MCF 10A (cell line): ENCODE measurements at places on chromosomes 5 and 9.
A peak's percentile ranks its signal among the peaks of the same experiment; 100 is the strongest.

DNA sequence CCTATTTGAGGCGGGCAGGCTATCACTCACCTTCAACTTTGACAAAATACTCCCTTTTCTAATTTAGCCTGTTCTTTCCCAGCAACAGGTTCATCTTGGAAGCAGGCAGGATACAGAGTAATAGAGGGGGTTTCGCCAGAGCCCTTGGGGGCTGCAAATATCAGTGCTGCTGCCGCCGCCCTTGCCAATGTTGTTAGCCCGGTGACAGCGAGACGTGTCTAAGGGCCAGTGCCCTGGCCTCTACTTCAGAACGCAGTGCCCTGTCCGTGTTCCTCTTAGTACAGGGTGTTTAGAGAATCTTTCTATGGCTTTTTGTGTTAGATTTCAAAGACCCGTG is 703 bp downstream of the FAM120AOS start:
- DNase-seq, result peak; percentile 36

- DNase-seq, result no peak
Observed at GRCh38 chr5:150146862-150147601, 8.6 kb downstream of the PDGFRB start.

- DNase-seq, result no peak
Observed at GRCh38 chr9:2233274-2233673, 218.1 kb downstream of the SMARCA2 start.

DNA sequence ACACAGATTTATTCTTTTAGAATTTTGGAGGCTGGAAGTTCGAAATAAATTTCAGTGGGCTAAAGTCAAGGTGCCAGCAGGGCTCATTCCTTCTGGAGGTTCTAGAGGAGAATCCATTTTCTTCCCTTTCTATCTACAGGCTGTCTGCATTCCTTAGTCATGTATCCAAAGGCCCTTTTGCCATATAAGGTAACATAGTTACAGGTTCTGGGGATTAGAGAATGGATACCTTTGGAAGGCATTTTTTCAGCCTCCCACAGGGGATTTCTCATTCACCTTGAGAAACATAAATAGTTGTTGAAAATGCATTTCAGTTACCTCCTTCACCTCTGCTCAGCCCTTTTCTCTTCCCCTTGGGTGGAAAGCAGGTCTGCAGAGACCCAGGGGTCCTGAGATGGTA is 280.0 kb upstream of the MAP3K1 start:
- DNase-seq, result no peak

GRCh38 chr5:41445937-41446563 is 64.4 kb downstream of the PLCXD3 start:
- no peak for DNase-seq

DNA sequence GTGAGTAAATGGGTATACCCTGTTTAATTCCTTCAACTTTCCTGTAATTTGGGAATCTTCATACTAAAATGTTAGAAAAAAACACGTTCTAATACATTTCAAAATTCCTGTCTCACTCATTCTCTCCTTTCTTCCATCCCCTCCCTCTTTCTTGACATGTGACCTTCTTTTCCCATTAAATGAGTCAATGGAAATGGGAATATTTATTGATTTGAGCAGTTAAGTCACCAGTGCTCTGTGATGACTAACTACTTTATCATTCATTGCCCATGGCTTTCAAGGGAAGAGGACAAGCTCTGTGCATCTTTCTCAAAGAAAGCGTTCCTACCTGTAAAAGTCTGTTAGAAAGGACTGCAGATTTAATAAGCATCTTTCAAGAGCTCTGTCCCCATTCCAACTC is 144.4 kb upstream of the MAP3K1 start:
- DNase-seq, result no peak

DNA sequence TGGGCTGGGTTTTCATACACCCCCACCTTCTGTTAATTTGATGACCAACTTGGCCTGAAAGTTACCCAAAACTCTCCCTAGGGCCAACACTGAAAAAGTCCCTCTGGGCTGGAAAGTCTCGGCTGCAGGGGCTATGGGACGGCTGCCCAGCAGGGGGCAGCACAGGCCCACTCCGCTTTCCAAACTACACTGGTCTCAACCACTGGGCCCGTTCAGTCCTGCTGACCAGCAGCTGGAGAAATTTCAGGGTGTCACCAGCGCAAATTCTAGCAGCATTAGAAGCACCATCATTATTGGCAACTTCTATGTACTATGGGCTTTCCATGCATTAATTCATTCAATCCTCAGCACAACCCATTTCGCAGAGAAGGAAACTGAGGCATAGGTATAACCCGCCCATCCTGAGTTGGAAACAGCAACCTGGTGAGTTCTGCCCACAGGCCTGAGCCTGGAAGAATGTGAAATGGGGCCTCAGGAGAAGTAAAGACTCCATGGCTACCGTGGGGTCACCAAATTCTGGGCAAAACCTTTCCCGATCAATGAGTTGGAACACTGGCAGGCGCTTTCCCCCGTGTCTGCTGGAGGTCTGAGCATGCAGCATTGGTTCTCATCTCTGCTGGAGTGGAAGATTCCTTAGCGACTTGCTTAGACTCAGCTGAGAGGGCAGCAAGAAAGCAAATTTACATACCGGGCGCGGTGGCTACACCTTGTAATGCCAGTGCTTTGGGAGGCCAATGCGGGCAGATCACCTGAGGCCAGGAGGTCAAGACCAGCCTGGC is 9.7 kb downstream of the ORM2 start:
- peak; percentile 60 for DNase-seq

DNA sequence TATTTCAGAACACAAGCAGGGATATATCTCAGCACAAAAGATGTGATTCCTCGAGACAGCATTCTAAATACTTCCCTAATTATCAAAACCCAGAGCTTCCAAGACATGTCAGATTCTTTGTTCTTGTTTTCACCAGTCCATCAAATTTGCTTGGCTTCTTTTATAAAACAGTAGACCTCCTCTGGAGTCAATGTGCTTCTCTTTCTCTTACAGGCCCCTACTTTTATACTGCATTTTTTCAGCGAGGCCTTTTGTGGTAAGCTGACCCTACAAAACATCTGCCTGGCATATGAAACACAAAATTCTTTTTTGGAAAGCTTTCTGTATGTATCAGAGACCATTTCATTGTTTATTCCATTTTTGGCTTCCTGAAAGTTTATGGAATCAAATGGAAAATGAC is 81.8 kb downstream of the ARSB start:
- no peak for DNase-seq

DNA sequence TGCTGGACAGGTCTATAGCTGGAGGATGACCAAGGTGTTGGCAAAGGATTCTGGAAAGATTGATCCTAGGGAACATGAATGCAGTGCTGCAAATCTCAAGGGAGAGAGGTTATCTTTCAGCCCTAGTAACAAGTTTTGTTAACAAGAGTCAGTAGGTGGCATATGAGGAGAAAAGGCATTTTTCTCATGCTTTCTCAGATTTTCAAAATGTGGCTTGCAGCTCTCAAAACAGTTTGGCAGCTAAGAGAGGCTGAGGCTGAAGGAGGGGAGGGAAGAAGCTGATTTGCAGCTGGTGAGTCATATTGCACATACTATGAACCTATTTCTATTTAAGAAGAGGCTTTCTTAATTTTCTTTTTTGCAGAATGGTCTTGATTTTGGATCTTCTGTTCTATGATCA is 64.3 kb upstream of the PCA3 start:
- DNase-seq, result peak; percentile 16

DNA sequence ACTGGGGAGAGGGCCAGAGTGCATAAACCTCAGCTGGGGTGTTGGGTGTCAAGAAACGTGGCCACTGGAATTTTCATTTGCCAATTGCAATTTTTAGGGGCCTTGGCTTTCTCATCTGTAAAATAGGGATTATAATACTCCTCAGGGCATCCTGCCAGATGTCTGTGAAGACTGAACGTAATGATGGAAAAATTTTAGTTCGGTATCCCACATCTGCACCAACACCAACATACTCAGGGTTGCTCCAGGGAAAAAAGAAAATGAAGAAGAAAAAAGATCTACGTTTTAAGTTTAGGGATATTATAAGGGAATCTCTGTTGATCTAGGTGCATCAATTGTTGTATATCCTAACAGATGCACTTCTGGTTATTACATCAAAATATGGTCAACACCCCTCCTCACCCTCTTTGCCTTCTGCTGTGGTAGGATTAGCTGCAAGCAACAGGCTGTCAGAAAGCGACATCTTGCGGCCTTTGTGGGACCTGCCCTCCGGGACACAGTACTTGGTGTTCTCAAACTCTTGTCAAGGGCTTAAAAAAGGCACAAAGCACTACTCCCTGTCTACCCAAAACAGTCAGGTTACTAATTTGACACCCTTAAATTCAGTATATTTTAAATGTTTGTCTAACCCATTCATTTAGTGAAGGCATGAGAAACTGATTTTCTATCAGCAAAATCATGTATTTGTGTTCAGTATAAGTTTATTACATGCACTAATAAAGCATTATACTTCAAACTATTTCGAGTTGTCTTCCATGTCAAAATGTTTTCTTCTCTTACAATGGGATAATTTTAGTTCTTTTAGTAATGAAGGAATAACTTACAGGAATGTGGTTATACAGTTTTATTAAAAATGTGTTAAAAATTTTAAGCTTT is 8.3 kb upstream of the TBC1D2 start:
- peak; percentile 83 for DNase-seq

- DNase-seq, result no peak
Observed at GRCh38 chr5:180206993-180207392, 2.0 kb downstream of the RASGEF1C start.

DNA sequence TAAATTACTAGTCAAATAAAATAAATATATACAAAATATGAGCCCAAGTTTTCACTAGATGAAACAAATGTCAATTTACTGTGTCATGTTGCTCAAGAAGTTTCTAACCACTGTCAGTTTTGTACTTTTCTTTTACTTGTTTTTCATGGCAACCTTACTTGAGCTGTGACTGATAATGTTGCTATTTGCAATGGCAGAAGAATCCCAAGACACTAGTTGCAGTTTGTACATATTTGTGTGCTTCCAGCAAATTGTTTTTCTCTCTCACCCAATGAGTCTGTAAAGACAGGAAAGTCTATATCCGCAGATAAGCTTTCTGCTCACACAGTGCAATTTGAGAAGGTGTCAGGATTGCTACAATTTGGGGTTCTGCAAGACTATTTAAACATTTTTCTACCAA is 338.6 kb upstream of the PCSK5 start:
- DNase-seq, result no peak

- no peak for DNase-seq
Observed at GRCh38 chr5:53649352-53649751, 88.9 kb downstream of the NDUFS4 start.

DNA sequence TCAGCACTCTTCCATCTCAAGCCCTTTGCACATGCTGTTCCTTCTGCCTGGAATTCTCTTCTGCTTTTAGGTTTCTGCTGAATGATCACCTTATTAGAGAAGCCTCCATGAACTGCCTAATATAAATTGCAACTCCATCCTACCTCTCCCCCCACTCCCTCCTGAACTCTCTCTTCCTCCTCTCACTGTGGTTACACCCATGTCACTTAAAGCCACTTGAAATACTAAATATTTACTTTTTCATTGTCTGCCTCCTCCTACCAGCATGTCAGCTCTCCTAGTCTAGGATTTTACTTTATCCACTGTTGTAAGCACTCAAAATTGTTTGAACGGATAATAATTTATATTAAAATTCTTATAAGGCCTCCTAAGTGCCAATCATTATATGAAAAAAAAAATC is 43.8 kb downstream of the ACTL7B start:
- no peak for DNase-seq

DNA sequence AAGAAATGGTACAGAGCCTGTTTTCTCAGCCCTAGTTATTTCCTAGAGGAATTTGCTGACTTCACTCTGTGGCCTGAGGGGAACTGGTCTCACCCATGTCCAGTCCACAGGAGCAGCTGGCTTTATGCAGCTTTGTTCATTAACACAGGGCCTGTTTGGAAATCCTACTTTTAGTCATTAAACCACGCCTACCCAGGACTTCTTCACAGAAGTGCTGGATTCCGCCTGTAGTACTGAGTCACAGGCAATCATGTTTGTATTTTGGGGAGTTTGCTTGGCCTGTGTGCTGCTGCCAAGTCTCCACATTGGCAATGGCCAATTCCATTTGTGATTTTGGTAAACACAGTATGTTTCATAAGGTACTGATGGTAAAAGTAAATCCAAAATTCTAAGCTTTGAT is 52.8 kb downstream of the CTNND2 start:
- peak; percentile 84 for DNase-seq

DNA sequence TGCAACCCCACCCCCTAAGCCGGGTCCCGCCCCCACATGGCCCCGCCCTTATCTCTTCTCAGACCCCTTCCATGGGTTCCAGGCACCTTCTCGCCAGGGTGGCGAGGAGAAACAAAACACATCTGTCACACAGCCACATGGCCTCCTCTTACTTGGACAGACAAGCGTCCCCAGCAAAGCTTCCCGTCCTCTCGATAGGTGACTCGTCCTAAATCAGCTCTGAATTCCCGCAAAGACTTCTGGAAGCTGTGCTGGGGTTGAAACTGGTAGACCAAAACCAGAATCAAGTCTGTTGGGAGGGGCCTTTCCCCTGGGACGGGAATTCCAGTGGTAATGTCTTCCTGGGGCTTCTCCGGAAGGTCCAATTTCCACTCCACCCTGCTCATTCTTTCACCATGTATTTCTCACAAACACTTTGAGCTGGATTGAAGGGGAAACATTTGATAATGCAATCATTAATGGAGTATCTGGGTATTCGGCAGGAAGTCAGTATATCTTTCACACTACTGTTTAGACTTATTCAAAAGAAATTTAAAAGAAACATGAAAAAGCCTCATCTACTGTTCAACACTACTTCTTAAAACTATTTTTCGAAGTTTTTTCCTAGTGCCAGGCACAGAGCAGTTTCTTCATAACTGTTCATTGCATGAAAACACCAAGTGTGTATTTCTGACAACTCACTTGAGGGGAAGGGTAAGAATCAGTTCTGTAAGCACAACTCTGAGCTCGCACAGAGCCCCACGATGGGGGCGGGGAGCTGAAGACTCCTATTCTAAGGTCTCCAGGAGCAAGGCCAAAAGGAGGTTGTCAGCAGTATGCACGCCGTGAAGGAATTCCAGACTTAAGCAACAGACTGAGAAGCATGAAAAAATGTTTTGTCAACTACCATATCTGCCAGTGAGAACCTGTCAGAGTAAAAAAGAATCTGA is 644 bp upstream of the CTNNAL1 start:
- DNase-seq, result peak; percentile 51

- DNase-seq, result no peak
Observed at GRCh38 chr5:52502460-52502999, 285.2 kb upstream of the ITGA1 start.

DNA sequence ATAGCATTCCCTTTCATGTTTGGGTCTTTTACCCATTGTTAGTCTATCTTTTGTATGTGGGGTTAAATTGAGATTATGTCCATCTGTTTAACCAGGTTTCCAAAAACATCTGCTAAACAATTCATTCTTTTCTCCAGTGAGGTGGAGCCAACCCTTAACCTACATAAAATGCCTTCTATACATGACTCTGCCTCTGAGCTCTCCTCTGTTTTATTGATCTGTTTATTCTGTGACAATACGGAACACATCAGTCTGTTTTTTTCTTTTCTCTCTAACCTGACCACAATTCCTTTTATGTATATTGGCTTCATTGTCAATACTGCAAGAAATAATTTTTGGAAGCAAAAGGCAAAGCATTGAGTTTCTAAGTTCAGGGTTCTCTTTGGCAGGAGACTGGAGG is 9.9 kb upstream of the ARL15 start:
- no peak for DNase-seq
